NCI-H2081 treated with DMSO at 0.1 percent for 48 hours (cell line): ENCODE measurements at places on chromosomes 13 and 19.

DNA sequence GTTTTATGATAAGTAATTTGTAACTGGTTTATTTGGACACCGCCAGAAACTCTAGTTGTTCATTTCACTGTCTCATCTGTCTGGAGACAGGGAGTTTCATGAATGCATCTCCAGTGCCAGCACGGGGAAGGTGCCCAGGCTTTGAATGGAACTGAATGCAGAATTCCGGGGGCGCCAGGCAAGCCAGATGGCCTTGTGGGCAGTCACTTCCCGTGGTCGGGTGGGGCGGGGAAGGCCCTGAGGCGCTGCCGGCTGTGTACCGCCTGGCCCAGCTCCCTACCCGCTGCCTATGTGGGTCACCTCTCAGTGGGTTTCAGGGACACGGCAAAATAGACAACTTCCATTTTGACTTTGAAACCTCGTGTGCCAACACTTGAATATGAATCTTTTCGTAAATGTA lies 28.8 kb upstream of the MCF2L start:
- no peak for DNase-seq

DNA sequence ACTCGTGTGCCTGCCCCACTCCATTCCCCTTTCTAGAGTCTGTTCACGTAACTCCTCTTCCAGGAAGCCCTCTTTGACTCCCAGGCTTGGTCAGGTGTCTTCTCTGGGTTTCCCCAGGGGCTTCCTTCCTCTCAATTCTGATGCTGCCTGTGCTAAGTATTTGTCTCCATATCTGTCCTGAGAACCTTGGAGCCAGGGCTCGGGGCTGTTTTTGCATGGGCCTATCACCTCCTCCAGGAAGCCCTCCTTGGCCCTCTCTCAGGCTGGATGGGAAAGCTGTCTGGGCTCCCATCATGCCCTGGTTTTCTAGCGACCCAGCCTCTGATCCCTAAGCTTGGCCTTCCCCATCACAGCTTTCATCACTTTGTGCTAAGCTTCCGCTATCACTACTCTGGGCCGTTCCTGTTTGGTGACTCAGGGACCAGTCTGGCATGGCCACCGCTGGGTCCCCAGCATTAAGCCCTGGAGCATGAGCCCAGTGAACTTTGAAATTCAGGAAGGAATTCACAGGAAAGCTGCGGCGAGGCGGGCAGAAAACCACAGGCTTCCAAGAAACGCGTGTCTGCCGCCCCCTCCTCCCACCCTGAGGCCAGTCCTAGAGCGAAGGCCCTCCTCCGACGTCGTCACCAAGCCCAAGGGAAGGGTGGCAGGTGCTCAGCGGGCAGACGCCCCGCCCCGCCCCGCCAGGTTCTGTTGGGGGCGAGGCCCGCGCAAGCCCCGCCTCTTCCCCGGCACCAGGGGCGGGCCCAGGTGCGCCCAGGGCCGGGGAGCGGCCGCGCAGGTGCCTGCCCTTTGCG lies 486 bp upstream of the SPINT2 start:
- peak; percentile 68 for DNase-seq

DNA sequence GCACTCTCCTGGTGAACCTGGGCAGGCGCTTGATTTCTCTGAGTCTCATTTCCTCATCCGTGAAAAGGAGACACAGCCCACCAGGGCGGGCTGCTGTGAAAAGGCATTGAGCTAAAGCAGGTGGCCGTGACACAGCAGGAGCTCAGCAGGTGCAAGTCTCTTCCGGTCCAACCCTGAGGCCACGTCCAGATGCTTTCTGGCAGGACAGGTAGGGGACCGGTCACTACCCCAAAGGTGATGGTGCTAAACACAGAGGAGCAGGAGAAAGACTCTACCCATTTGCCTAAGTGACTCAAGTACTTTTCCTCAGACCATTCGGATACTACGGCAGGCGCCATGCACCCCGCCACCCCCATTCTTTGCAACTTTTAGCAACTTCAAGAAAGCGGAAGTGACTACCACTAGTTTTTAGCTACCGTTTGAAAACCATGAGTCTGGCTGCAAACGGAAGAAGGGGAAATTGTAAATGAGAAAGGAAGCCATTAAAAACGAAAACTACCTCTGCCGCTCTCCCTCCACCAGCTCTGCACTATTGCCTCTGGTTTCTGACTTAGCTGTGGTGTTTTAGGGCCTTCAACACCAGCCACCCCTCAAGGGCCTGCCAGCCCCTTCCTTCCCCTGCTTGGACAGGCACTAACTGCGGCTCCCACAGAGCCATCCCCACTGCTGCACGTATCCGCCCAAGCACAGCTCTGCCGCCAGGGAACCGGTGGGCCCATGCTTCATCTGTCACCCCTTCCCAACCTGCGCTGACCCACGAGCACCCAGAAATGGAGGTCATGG lies 4.8 kb downstream of the PPP6R1 start:
- no peak for DNase-seq

DNA sequence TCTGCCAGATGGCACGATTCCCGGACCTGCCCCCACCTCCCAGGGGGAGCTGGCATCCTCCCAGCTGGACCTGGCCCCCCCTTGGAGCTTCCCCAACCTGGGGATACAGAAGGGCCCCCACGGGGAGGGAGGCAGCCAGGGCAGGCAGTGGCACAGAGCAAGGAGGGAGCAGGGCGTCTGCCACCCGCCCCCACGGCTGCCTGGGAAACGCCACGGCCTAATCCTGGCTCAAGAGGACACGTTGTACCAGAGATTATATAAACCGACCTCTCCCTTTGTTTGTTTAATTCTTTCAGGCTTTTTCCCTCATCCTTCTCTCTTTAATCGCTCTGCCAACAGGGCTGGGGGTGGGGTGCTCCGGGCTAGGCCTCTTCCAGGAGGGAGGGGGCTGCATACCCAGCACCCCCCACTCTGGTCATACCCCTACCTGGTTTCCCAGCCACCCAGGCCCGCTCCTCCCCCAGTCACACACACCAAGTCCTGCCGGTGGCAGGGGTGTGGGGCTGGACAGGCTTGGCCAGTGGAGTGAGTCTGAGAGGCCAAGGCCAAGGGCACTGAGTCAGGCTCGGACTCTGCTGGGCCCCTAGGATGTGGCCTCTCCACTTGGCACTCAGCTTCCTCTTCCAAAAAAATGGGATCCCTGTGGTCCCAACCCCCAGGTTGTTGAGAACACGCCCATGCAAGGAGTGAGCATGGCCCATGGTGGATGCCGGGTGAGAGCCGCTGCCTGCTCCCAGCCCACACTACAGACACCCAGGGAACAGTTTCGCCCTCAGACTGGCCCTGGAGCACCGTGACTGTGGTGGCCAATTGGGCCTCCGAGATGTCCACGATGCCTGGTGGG lies 29.5 kb upstream of the NFIC start:
- DNase-seq, result no peak

DNA sequence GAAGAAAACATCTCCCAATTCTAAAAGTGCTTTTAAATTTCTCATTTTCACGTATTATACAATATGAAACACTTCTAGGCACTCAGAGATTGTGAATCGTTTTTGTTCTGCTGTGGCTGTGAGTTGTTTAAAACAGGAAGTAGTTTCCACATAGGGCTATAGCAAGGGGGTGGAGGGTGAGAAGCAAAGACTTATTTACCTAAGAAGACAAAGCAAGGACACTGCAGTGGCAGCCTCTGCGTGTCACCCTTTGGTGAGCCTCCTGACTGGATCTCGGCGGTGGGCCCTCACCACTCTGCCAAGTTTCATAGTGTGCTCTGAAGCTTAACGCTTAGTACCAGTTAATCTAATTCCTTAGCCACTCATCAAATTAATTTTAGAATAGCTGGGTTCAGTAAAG lies 56.8 kb downstream of the TNFSF13B start:
- no peak for DNase-seq

DNA sequence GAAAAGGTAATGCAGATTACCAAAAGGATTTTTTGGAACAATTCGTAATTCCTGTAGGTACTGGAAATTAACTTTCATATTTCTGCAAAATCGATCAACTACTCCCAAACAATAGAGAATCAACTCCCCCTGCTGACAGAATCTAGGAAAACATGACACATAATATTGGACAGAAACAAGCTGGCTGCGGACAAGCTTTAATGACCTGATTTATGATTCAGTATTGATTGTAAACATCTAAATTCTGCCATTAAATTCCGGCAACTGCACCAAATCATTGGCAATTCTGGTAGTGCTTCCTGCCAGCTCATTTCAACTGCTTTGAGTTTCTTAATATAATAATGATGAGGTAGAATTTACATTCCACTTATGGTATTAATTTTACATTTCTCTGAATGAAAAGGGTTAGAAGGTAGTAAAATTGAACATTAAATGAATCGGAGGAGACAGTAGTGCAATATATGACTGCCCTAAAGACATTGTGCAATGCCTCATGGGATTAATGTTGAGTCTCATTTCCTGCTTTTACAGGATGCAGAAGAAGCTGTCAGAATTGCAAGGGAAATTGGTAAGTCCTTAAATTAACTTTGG lies 146.5 kb downstream of the PCCA start:
- peak; percentile 62 for DNase-seq
